A673 (cell line): ENCODE measurements at places on chromosomes 7 and 10. TPM values are rescaled to one million over a fixed set of nuclear protein-coding genes. Genes with fewer than 3 reads are reported as not detected.

- H3K36me3 ChIP-seq = no peaks in the 10 kb centered on the region
- no peak for DNase-seq
- H3K27ac ChIP-seq = no peak overlapping the region
- H3K4me3 ChIP-seq = no peak overlapping the region
- H3K4me1 ChIP-seq = peaks cover 4% of the 10 kb centered on the region
Observed at GRCh38 chr7:159031750-159032149, 112.9 kb downstream of the VIPR2 start.

DNA sequence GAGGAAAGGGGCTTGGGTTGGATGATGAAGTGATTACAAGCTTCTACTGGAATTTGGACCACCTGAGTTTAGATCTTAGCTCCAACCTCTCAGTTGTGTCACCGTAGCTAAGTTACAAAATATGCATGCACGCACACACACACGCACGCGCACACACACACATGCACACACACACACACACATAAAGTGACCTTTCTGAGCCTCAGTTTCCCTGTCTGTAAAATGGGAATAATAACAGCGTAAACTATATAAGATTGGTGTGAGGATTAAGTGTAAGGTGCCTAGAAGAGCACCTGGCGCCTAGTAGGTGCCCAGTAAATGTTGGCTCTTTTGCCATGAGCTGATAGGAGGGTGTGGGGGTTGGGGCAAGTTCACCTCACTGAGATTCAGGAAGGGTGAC is 12.6 kb upstream of the AQP1 start:
- no peak for DNase-seq
- H3K27me3 ChIP-seq = no peaks in the 10 kb centered on the region
- H3K4me3 ChIP-seq = no peak overlapping the region
- no peaks in the 10 kb centered on the region for H3K36me3 ChIP-seq

- no peaks in the 10 kb centered on the region for H3K36me3 ChIP-seq
- no peak overlapping the region for H3K27ac ChIP-seq
- H3K27me3 ChIP-seq = no peaks in the 10 kb centered on the region
- no peak for DNase-seq
- H3K4me3 ChIP-seq = no peak overlapping the region
Observed at GRCh38 chr7:28114056-28114455, 66.5 kb downstream of the JAZF1 start.

DNA sequence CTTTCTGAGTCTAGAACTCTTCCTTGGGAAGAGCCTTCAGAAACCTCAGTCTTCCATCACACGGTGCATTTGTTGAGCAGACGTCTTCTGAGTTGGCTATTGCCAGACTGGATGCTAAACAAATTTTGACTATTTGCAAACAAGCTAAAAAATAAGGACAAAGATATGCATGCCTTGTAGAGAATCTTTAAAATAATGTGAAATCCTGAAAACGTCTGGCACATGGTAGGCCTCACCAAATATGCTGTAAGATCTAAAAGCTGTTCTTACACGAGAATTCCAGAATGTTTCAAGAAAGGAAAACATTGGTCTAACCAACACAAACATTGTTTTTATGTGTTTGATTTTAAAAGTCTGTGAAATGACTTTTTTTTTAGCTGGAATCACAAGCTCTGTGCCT is 11.3 kb downstream of the ZNF467 start:
- H3K36me3 ChIP-seq = no peaks in the 10 kb centered on the region
- no peak overlapping the region for H3K27ac ChIP-seq
- no peaks in the 10 kb centered on the region for H3K27me3 ChIP-seq
- H3K4me3 ChIP-seq = no peak overlapping the region

GRCh38 chr7:93018716-93019115 is 99.1 kb downstream of the SAMD9 start:
- no peak for DNase-seq
- H3K4me1 ChIP-seq = peaks cover 29% of the 10 kb centered on the region
- H3K27me3 ChIP-seq = no peaks in the 10 kb centered on the region
- no peaks in the 10 kb centered on the region for H3K36me3 ChIP-seq
- H3K27ac ChIP-seq = no peak overlapping the region
- H3K4me3 ChIP-seq = no peak overlapping the region

- DNase-seq = peak; percentile 55
- H3K36me3 ChIP-seq = no peaks in the 10 kb centered on the region
- H3K27ac ChIP-seq = no peak overlapping the region
- no peaks in the 10 kb centered on the region for H3K27me3 ChIP-seq
Observed at GRCh38 chr7:69318794-69319193, 279.5 kb upstream of the AUTS2 start.

DNA sequence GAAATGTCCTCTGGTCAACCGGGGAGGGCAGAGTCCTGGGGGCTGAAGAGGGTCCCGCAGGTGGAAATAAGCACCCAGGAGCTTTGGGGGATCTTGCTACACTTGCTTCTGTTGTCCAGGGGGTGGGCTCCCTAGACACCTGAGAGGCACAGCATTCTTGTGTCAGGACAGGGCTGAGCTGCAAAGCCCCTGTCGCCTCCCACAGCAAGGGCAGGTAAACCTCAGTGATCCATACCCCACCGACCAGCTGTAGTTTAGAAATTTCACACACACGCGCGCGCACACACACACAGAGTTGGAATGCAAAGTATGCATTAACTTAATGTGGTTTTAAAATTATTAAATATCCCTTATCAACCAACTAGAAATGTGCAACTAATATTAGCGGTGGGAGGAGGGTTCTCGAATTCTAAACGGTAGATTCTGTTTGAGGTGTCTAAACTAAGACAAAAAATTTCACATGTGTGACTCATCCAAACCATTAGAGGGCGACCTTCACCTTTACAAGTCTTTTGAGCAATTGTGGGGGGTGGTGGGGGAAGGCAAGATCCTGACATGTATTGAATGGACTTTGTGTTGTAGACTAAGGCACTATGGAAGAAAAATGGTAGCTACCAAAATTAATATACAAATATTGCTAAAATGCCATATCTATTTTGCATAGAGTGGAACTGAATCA is 34.3 kb upstream of the PTF1A start:
- H3K4me3 ChIP-seq = peak overlapping the region; percentile 23
- peak; percentile 83 for DNase-seq
- no peaks in the 10 kb centered on the region for H3K36me3 ChIP-seq
- no peaks in the 10 kb centered on the region for H3K27me3 ChIP-seq

- peaks cover 40% of the 10 kb centered on the region for H3K27me3 ChIP-seq
- DNase-seq = no peak
- H3K36me3 ChIP-seq = no peaks in the 10 kb centered on the region
- no peak overlapping the region for H3K4me3 ChIP-seq
Observed at GRCh38 chr10:116043304-116043703, 229.7 kb downstream of the GFRA1 start.

DNA sequence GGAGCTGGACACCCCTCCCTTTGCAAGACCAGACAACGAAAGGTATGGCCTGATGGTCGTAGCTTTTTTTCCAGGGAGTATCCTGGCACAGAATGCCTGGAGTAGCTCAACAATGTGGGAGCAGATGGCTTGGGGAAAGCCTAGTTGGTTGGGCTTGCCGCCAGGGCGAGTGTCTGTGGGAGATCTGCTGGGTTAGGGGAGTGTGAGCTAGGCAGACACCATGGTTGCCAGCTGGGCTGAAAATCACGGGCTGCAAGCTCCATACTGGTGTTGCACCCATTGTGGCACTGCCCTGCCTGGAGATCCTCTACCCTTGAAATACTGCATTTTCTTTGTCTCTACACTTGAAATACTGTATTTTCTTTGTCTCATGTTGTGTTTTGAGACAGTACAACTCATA is 538.3 kb downstream of the PCDH15 start:
- no peak overlapping the region for H3K4me3 ChIP-seq
- no peak overlapping the region for H3K27ac ChIP-seq
- no peaks in the 10 kb centered on the region for H3K36me3 ChIP-seq
- no peak for DNase-seq
- no peaks in the 10 kb centered on the region for H3K27me3 ChIP-seq

DNA sequence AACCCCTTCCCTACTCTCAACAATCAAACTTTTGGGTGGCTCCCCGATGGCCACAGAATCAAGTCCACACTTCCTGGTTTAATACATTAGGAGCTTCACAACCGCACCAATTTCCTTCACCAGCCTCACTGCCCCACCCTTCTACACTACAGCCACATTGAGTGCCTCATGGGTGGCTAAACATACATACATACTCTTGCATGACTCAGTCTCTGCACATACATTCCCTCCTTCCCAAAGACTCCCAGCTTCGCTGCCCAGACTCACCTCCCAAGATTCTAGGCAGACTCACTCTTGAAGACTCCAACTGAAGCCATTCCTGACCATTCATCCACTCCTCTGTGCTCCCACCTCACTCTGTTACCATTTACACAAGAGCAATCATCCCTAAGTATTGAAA is 15.9 kb downstream of the VPS41 start:
- DNase-seq = no peak
- peaks cover 3% of the 10 kb centered on the region for H3K36me3 ChIP-seq
- H3K4me3 ChIP-seq = no peak overlapping the region
- H3K27ac ChIP-seq = no peak overlapping the region
- no peaks in the 10 kb centered on the region for H3K27me3 ChIP-seq
- no peaks in the 10 kb centered on the region for H3K4me1 ChIP-seq

GRCh38 chr10:129568583-129569344 is 101.7 kb downstream of the MGMT start:
- DNase-seq = no peak
- no peak overlapping the region for H3K27ac ChIP-seq
- no peaks in the 10 kb centered on the region for H3K4me1 ChIP-seq
- H3K4me3 ChIP-seq = no peak overlapping the region
- H3K27me3 ChIP-seq = no peaks in the 10 kb centered on the region

Gene WDFY4
- not detected in 2 replicates for total RNA-seq

Gene ZNF467
- total RNA-seq = 3.5 and 7.5 TPM in 2 replicates

Gene AKR1C2
- 16.2 and 23.5 TPM in 2 replicates for total RNA-seq

Gene CUBN
- total RNA-seq = 1.9 and 3.4 TPM in 2 replicates

Gene SUN3
- not detected in 2 replicates for total RNA-seq

Gene INPP5A
- 21.2 and 21.8 TPM in 2 replicates for total RNA-seq
